ENCODE measurements at places on chromosomes 7 and 10.

- no peak overlapping the region for H3K4me3 ChIP-seq
- no peak for DNase-seq
- no peaks in the 10 kb centered on the region for H3K36me3 ChIP-seq
- H3K27me3 ChIP-seq, result no peaks in the 10 kb centered on the region
- H3K4me1 ChIP-seq, result no peaks in the 10 kb centered on the region
Measured at GRCh38 chr10:78865931-78866717, 202.6 kb upstream of the ZMIZ1 start.

DNA sequence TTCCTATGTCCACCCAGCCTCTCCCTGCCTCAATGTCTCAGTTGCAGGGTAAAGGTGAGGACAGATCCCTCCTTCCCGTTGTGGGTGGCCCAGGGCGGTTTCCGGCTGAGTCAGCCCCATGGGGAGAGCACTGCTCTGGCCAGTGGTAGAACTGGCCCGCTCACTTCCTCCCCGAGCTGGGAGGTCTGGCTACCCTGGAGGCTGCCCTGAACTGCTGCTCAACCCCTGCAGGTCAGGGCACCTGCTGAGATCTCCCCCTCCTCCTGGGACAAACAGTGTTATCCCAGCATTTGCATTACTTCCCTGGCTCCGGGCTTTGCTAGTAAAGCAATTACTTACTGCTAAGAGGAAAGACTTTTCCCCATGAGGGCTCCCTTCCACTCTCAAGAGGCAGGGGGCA is 21.4 kb upstream of the IMPDH1 start:
- H3K36me3 ChIP-seq, result no peaks in the 10 kb centered on the region
- no peaks in the 10 kb centered on the region for H3K4me1 ChIP-seq
- no peak overlapping the region for H3K27ac ChIP-seq
- H3K4me3 ChIP-seq, result no peak overlapping the region
- DNase-seq, result peak; percentile 62

- H3K27me3 ChIP-seq, result no peaks in the 10 kb centered on the region
- H3K4me3 ChIP-seq, result no peak overlapping the region
- H3K4me1 ChIP-seq, result peaks cover 10% of the 10 kb centered on the region
Measured at GRCh38 chr10:84478151-84478550, 149.8 kb downstream of the CCSER2 start.

GRCh38 chr7:77482015-77482414 is 55.1 kb upstream of the PTPN12 start:
- H3K36me3 ChIP-seq, result no peaks in the 10 kb centered on the region
- H3K27me3 ChIP-seq, result no peaks in the 10 kb centered on the region
- peak; percentile 67 for DNase-seq
- peak overlapping the region; percentile 76 for H3K27ac ChIP-seq
- H3K4me3 ChIP-seq, result no peak overlapping the region
- H3K4me1 ChIP-seq, result peaks cover 7% of the 10 kb centered on the region

GRCh38 chr7:157840914-157841772 is 504.3 kb downstream of the DNAJB6 start:
- no peaks in the 10 kb centered on the region for H3K4me1 ChIP-seq
- no peak overlapping the region for H3K27ac ChIP-seq
- no peak overlapping the region for H3K4me3 ChIP-seq
- peak; percentile 35 for DNase-seq
- H3K36me3 ChIP-seq, result no peaks in the 10 kb centered on the region
- peaks cover 4% of the 10 kb centered on the region for H3K27me3 ChIP-seq

GRCh38 chr7:83908526-83908925 is 259.6 kb upstream of the SEMA3E start:
- H3K27ac ChIP-seq, result no peak overlapping the region
- no peaks in the 10 kb centered on the region for H3K36me3 ChIP-seq
- no peak for DNase-seq
- no peaks in the 10 kb centered on the region for H3K27me3 ChIP-seq

- H3K27me3 ChIP-seq, result no peaks in the 10 kb centered on the region
- H3K36me3 ChIP-seq, result no peaks in the 10 kb centered on the region
- H3K4me3 ChIP-seq, result no peak overlapping the region
- no peaks in the 10 kb centered on the region for H3K4me1 ChIP-seq
Measured at GRCh38 chr7:94303695-94304094, 91.0 kb upstream of the COL1A2 start.

DNA sequence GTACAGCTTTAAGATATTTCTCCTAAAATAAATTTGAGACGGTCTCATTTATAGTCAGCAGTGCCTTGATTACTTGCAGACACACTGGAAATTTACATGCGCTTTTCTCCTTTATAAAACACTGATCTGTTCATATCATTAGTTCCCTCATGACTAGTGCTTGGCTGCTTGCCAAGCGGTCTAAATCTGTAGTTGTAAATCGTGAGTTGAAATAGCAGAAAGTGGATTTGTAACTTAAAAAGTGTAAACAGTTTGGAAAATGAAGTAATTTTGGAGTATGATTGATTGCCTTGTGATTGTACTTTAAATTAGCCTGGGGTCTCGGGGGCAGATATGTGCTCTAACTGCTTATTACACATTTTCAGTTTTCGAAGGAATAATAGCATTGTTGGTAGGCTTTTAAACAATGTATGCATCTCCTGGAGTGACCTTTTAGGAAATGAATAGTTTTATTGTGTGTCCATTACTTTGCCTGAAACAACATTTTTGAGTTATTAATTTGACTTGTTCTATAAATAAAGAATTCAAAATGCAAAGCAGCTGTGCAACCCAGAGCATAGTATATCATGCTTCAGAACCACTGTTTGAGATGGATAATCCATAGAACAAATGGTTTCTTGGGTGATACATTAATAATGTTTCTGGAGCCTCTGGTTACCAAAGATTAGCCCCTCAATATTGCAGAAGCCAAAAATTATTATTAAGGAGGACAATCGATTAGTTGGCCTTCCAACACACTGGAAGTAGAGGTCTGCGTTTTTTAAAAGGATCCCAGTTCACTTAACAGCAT is 73.3 kb downstream of the ARID5B start:
- no peaks in the 10 kb centered on the region for H3K27me3 ChIP-seq
- H3K4me1 ChIP-seq, result peaks cover 32% of the 10 kb centered on the region
- no peak for DNase-seq
- H3K4me3 ChIP-seq, result no peak overlapping the region
- H3K27ac ChIP-seq, result no peak overlapping the region

DNA sequence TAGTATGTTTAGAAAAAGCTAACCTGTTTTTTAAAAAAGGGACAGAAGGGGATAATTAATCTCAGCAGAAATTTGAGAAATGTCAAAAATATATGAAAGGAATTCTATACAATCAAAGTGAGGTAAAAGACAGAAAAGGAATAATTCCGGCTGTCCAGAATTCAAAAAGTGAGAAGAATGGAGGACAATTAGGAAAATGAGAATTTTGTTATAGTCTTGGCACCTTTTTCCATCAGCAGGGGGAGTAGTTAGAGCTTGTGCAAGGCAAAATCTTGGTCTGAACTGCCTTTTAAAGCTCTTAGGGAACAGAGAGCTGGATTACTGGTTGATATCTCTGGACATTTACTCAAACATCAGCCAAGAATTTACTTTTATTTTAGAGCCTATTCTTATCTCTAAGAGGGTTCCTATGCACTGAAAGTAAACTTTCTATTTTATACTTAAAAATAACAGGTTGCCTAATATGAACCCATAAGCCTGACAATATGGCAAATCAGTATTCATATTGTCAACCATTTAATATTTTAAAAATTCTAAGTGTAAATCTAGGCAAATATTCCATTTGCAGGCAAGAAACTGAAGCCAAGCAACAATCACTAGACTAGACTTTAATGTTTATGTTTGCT is 185.6 kb downstream of the ANK3 start:
- H3K4me3 ChIP-seq, result no peak overlapping the region
- no peak for DNase-seq
- no peaks in the 10 kb centered on the region for H3K4me1 ChIP-seq

DNA sequence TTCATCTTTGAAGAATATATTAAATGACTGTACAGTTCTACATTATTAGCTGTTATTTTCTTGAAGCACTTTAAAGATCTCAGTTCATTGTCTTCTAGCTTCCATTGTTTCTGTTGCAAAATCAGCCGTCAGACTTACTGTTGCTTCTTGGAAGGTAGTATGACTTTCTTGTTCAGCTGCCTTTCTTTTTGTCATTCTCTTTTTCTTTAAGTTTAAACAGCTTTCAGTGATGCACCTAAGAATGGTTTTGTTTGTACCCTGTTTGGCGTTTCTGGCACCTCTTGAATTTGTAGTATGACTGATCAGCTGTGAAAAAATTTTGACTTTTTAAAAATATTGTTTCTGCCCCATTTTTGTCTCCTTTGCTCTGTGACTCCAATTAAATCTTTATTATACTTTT is 9.3 kb downstream of the MKLN1 start:
- no peak for DNase-seq
- no peak overlapping the region for H3K4me3 ChIP-seq
- no peak overlapping the region for H3K27ac ChIP-seq
- H3K4me1 ChIP-seq, result no peaks in the 10 kb centered on the region
- no peaks in the 10 kb centered on the region for H3K36me3 ChIP-seq

GRCh38 chr10:77844713-77845445 is 81.7 kb downstream of the DLG5 start:
- H3K4me1 ChIP-seq, result peaks cover 4% of the 10 kb centered on the region
- H3K27me3 ChIP-seq, result no peaks in the 10 kb centered on the region
- peaks cover 46% of the 10 kb centered on the region for H3K36me3 ChIP-seq
- no peak overlapping the region for H3K27ac ChIP-seq
- no peak for DNase-seq
- H3K4me3 ChIP-seq, result no peak overlapping the region

Data from lower lobe of right lung (tissue), 2 donors.